ENCODE measurements at places on chromosomes 6 and 20. TPM values are rescaled to one million over a fixed set of nuclear protein-coding genes. Genes with fewer than 3 reads are reported as not detected.

Gene GTSF1L
- not detected for polyA plus RNA-seq

Gene SYCP2L
- 3.5 TPM for polyA plus RNA-seq

Gene FARS2
- polyA plus RNA-seq = 21.5 TPM

Gene PXT1
- not detected for polyA plus RNA-seq

Gene RGS17
- 2.7 TPM for polyA plus RNA-seq

Gene NR2E1
- polyA plus RNA-seq = not detected

Gene RBM24
- 1.2 TPM for polyA plus RNA-seq

Gene PHACTR3
- 13.2 TPM for polyA plus RNA-seq

Gene TTLL9
- polyA plus RNA-seq = 3.3 TPM

Gene CEP250
- polyA plus RNA-seq = 48.1 TPM

Gene MLN
- 2.0 TPM for polyA plus RNA-seq

Gene BNIP5
- 0.35 TPM for polyA plus RNA-seq

Gene OTOR
- polyA plus RNA-seq = not detected

Gene LY6G6F
- 0.44 TPM for polyA plus RNA-seq

Gene MYLK4
- 1.7 TPM for polyA plus RNA-seq

Gene FOXP4
- polyA plus RNA-seq = 27.0 TPM

Gene SLC26A8
- 0.32 TPM for polyA plus RNA-seq

GRCh38 chr6:73263570-73263909 is 544 bp upstream of the KHDC1 start:
- DNase-seq = no peak

- DNase-seq = no peak
Measured at GRCh38 chr6:11324453-11325015, 92.1 kb upstream of the NEDD9 start.

DNA sequence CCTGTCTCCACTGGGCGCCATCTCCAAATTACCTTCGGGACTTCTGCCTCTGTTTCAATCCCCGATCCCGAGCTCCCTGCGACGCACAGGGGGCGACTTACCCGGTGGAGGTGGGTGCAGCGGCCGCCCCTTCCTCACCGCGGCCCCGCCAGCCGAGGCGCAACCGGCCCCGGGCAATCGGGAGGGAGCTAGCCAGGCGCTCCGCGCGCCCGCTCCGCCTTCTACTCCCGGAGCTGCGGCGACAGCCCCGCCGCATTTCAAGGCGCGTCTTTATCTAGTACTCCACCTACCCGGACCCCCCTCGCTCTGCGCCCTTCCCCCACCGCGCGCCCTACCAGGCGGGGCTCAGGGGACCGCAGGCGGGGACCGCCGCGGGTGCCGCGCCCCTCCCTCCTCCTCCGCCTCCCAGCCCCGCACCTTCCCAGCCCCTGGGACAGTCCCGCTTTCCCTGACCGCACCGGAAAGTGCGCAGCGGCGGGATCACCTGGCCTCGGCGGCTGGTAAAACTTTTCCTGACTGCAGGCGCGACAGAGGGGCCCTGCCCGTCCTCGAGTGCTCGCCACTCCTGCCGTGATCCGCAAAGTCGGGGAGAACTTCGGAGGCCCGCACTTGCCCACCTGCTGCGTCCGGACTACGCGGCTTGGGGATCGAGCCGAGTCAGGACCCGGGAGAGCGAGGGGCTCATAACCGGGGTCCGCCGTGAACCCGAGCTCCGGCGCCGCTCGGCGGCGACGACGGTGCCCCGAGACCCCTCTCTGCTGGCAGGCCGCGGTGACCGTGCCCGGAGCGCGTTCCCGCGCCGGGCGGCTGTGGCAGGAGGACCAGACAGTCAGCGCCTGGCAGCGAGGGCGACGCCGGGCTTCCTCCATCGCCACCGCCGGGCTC is 8.0 kb upstream of the NKX2-2 start:
- DNase-seq = no peak

DNA sequence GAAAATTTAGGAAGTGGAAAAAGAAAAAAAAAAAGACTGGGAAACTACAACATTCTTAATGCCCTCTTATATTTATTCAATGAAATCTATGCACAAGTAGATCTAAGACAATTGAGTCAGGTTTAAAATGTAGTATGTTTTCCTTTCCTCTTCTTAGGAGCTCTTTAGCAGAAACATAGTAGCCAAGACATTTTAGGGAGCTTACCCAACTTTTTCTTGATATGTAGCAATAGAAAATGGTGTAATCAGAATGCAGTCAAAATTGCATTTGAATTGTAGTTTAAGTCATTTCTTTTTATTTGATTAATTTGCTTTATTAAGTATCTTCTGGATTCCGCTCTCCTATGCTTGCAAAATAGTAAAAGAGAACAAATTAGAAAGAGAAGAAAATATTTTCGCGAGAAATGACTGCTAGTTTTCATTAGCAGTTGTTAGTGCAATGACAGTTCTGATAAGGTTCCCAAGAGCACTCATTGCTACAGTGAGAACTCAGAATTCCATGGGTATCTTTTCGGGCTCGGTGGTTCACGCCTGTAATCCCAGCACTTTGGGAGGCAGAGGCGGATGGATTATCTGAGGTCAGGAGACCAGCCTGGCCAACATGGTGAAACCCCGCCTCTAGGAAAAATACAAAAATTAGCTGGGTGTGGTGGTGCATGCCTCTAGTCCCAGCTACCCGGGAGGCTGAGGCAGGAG is 52.2 kb downstream of the JARID2 start:
- no peak for DNase-seq

- no peak for DNase-seq
Measured at GRCh38 chr6:152206072-152206818, 398.8 kb downstream of the ESR1 start.

GRCh38 chr6:37882724-37883413 is 63.3 kb downstream of the ZFAND3 start:
- DNase-seq = no peak

- DNase-seq = no peak
Measured at GRCh38 chr20:49558826-49559225, 9.1 kb downstream of the PTGIS start.

GRCh38 chr6:73340048-73340447 is 14.0 kb downstream of the DPPA5 start:
- no peak for DNase-seq

DNA sequence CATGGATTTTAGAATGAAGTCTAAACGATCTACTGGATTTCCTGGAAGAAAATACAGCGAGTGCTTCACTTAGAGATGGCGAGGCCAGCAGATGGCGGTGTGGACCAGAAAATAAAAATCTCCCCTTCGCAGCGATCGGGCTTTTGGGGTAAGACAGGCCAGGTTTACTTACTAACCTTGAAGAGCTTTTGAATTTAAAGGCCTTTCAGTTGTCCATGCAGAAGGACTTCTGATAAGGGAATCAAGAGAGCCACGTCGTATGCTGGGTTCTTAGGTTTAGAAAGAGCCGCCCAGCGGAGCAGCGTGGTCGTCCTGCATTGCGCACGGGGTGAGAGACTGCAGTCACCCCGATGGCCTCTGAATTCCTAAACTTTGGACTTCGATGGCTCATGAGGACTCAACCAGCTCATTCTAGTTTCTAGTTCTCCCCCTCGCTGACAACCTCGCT is 125.2 kb upstream of the RALGAPA2 start:
- DNase-seq = no peak

- no peak for DNase-seq
Measured at GRCh38 chr6:73302339-73302738, 39.3 kb upstream of the KHDC1 start.

GRCh38 chr6:1611572-1612298 is 2.0 kb downstream of the FOXC1 start:
- DNase-seq = no peak

GRCh38 chr6:11634948-11635347 is 97.4 kb downstream of the TMEM170B start:
- no peak for DNase-seq

DNA sequence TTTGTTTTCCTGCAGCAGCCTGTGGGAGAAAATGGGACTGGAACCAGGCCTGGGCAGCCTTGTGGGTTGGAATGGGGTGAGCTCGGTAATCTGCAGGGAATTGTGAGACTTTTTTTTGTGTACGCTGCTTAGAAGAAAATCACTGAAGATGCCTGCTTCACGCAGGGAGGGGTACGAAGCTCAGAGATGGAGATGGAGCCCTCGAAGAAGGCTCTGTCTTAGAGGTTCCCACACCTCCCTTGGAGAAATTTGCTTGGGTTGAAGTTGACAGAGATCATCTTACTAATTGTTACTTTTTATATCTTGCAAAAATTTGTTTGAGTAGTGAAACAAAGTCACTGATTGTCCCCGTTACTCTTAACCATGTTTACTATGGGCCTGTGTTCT is 894 bp downstream of the PYGB start:
- no peak for DNase-seq

- DNase-seq = no peak
Measured at GRCh38 chr6:113651120-113651519, 206.0 kb upstream of the MARCKS start.

DNA sequence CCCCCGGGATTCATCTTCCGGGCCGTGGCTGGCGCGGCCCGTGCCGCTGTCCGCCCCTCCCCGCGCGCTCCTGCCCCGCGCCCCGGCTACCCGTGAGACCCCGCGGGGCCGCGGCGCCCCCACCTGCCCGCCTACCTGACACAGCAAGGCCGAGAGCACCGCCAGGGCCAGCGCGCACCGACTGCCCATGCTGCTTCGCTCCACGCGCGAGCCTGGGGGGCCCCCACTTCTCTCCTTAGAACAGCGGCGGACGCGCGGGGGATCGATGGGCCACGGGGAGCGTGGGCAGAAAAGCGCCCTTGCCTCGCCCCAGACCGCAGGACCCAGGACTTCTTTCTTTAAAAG is 955 bp downstream of the DLL1 start:
- no peak for DNase-seq

GRCh38 chr6:5208471-5208971 is 52.2 kb downstream of the LYRM4 start:
- no peak for DNase-seq

DNA sequence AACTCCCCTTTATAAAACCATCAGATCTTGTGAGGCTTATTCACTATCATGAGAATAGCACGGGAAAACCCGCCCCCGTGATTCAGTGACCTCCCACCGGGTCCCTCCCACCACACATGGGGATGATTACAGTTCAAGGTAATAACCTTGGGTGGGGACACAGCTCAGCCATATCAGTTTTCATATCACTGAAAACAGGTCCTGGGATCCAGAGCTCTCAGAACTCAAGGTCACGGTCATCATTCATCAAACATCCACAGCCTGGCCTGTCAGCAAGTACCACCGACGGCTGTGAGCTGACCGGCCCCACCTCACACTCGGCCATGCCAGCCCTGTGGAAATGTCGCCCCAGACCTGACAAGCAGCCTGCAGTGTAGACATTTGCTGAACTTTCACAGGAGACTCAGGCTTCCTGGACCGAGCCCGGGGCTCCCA is 14.1 kb upstream of the FRMD1 start:
- no peak for DNase-seq

GRCh38 chr6:144753023-144753705 is 468.0 kb downstream of the UTRN start:
- no peak for DNase-seq

DNA sequence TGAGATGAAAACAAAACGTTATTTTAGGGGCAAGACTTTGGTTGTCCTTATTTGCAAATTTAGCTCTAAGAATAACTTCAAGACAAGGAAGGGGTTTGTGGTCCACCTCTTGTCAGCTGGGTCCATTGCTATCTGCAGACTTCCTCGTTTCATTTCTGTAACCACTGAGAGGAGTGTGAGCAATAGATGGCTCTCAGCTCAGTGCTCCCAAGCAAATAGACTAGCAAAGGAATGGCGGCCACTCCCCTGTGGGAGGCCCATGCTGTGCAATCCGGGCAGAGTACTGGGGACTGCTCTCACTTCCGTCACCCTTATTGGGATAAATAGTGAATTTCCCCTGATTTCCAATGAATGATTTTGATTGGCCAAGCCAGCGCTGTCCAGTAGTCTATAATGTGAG is 176.6 kb downstream of the ZDHHC14 start:
- no peak for DNase-seq

All from right renal cortex interstitium (tissue), 3 donors.